ENCODE measurements at places on chromosomes 1 and 21.

DNA sequence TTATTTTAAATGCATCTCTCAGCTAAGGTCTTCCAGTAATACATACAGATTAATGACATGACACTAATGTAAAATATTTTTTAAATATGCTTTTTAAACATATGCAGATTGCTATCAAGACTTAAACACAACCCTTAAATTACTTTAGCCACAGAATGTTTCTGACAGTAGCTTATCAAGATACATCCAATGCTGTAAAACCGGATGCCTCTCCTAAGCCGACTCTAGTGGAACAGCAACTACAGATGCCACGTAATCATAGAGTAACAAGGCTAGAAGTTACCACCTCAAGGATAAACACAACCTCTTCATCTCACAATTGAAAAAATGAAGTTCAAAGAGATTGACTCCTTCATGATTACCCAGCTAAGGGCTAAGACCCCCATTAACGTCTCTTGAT lies 68.4 kb downstream of the ZZZ3 start:
- no peak for DNase-seq

DNA sequence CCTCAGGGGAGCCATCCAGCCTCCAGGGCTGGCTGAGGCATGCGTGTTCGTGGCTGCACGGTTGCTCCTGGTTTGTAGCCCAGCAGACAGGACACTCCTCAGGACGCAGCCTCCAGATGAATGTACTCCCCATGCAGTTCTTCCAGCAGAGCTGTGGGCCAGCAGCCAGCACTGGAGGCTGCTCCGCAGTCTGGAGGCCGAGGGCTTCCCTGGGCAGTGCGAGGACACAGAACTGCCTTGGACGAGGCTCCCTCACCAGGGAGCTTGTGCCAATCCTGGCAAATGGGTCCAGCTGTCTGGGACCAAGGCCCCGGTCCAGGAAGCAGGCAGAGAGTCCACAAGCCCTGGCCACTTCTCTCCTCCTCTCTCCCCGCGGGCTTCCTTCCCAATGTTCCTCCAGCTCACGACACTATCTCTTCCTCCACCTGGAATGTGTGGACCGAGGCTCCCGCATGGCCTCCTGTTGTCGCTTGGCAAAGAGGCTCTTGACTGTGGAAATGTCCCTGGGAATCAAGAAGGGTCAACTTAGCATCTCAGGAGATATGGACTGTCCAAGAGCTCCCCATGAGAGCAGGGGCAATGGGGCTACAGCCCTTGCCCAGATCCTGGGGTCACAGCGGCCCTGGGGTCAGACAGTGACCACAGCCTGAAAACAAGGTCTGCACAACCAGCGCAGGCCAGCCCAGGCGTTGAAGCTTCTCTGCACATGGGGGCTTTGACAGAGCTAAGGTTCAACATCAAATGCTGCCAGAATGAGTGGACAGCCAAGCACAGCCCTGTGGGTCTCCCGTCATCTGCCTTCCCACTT lies 5.3 kb downstream of the EDN2 start:
- no peak for DNase-seq

- DNase-seq = no peak
These were observed 421 bp upstream of the LCE3A start for GRCh38 chr1:152623203-152623844.

- DNase-seq = no peak
These were observed 39.0 kb upstream of the DSCAM start for GRCh38 chr21:40886006-40886405.

DNA sequence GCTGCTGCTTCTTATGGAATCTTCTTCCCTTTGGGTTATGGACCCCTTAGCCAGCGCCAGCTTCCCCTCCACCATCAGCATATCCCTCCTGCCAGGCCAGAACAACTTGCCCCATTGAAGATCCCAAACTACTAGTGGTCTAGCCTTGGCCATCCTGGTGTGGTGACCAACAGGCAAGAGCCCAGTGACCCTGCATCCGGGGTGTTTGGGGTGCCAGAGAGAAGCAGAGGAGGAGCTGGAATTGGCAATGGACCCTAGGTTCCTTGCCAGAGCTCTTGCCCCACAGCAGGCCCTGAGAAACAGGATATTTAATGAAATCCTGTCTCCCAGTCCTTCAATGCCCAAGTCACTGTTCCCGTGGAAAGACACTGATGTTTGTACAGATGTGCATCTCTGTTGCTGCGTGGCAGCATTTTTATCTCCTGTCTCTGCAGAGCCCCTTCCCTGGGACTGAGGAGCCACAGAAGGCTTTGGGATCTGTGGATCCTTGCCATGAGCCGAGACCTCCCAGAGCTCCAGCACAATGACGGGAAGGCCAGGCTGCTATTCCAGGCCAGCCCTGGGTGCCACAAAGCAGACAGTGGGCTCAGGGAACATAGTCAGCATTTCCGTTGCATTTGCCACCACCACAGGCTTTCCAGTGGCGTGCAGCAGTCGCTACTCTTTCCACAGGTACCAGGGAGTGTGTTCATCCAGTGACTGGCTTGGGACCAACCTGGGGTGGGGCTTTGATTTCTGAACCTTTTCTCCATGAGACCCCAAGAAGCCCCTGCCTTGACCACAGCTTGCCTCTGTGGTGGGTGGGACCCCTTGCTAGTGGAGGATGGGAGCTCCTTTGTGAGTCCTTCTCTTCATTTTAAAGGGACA lies 21.6 kb downstream of the NAV1 start:
- DNase-seq = no peak

GRCh38 chr1:167949785-167950184 lies 12.9 kb upstream of the MPC2 start:
- DNase-seq = no peak

DNA sequence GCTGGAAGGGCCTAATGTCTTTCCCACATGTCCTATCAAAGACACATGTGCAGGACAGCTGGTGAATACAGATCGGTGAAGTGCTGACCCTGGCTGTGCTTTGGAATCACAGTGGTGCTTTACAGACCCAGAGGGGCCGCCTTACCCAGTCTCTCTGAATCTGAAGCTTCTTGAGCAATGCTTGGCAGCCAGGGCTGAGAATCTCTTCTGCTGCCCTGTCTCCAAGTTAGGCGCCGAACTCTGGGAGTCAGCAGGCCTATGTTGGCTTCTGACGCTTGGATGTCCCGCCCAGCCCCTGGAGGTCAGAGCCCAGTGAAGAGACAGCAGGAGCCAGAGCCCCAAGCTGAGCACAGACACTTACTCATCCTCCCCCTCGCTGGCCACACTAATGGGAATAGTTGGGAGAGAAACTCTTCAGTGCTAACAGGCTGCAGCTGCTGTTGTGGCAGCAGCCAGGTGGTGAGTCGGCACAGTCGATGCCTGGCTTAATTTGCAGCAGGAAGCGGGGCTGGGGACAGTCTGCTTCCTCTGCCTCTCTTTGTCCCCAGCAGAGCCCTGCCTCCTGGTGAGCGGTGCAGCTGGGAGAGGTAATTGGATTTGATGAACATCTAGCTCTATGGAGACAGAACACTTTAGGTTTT lies 68.1 kb downstream of the URB2 start:
- DNase-seq = peak; percentile 51

GRCh38 chr1:173295995-173296394 lies 88.9 kb upstream of the TNFSF4 start:
- no peak for DNase-seq

DNA sequence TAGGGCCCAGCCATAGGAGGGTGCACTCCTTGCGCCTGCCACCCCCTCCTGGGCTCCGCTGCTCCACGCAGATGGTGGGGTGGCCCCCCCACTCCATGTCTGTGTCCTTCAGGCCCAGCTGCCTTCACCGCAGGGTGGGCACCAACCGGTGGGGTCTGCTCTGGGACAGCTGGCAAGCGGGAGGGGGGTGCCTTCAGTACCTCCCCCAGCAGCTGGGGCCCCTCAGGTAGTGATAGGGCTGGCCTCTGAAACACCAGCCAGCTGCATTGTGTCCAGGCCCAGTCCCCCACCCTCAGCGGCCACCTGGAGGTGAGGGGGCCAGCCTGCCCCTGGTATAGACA lies 360 bp downstream of the GJC2 start:
- DNase-seq = peak; percentile 42

- DNase-seq = no peak
These were observed 69.8 kb downstream of the TNR start for GRCh38 chr1:175673371-175674150.

DNA sequence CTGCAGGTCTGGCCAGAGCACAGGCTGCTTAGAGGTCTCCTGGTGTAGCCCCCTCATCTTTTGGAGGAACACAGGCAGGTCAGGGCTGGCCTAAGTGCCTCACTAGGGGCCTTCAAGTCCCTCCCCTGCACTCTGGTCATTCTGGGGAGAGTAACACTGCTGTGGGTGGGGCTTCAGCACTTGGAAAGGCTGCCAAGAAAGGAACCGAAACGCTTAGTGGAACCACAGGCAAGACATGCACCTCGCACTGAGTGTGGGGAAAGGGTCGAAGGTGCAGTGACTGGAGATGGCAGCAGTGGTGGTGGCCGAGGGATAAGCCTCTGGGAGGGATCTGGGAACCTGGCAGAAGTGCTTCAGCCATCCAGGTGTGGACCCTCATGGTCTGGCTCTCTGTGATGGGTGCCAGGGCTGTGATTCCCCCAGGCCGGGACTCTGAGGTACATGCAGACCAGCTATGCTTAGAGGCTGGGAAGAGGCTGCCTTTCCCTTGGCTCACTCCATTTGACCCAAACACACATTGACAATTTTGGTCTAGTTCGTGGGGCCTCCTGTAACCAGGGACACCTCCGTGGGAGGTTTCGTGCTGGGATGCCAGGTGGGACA lies 182.9 kb upstream of the CSF3R start:
- peak; percentile 47 for DNase-seq
